GM03348 (cell line): ENCODE measurements at places on chromosomes 3 and 15.

DNA sequence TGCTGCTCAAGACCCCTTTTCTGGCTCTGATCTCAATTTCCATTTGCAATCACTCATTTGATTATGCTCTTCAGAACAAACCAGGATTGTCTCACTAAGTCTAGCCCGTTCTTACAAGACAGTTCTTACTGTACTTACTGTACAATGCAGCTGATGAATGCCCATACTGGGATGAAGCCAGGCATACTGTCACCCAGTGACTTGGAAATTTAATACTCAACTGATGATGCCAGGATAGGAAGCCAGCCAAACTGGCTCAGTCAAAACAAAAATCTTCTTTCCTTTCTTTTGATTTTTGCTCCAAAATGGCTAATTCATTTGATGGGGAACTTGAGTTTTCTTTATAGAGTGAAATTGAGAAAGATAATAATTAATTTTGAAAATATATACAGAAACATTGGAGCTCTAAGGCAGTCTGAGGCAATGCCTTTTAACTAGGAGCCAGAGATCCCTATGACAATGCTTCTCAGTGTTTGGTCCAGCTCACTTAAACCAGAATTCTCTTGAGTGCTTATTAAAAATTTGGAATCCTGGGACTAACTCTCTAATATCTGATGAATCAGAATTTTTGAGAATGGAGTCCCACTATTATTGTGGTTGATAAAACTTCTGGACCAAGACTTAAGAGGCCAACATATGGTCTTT is 265.6 kb upstream of the THBS1 start:
- DNase-seq, result peak; percentile 19

DNA sequence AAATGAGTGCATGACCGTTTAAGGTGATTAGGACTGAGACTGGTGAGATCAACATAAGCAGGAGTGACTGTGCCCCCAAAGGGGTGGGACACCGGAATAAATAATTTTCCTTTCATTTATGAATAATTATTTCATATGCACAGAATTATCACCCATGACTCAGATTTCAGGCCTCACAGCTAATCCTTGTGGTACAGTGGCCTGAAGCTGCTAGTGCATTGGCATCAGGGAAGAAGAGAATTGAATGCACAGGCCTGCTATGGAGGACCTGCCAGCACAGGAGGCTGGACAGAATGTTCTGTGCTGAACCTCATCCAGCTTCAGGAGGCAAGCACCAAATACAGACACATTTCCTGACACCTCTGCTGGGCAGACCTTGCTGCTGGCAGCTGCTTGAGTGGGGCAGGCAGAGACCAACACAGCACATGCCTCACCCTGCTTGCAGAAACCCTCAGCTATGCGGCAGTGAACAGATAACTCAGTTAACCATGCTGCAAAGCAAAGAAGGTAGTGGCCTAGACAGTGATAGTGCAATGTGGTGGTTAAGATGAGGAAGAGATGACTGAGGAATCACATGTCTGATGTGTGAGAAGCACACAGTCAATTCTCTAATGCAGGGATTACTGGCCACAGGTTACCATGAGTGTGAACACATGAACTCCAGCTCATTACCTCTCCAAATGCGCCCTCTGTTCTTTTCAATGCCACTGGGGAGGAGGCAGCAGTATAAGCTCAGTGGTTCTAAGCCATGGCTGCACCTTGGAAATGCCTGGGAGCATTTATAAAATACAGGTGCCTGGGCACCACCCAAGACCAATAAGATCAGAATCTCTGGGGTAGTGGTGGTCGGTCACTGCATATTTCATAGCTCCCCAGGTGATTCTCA is 68.1 kb upstream of the SCN5A start:
- DNase-seq, result no peak

- DNase-seq, result no peak
Measured at GRCh38 chr3:182435860-182436259, 357.4 kb upstream of the ATP11B start.

DNA sequence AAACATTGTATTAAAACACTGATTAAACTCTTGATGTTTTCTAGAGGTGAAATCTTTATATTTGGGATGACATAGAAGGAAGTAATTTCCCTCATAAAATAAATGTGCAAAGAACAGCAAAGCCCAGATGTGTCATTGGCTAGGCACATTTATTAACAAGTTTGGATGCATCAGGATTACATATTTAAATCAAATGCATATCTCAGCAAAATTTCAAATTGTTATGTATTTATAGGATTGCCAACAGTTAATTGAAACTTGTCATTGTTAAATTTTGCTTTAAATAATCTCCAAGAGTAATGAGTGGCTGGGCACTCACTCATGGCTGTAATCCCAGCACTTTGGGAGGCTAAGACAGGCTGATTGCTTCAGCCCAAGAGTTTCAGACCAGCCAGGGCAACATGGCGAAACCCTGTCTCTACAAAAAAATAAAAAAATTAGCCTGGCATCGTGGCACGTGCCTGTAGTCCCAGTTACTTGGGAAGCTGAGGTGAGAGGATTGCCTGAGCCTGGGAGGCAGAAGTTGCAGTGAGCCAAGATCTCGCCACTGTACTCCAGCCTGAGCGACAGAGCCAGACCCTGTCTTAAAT is 28.2 kb downstream of the ARIH1 start:
- DNase-seq, result no peak

GRCh38 chr3:135141160-135141559 is 346.1 kb downstream of the EPHB1 start:
- DNase-seq, result no peak

- DNase-seq, result no peak
Measured at GRCh38 chr3:126972866-126973265, 10.0 kb upstream of the PLXNA1 start.

DNA sequence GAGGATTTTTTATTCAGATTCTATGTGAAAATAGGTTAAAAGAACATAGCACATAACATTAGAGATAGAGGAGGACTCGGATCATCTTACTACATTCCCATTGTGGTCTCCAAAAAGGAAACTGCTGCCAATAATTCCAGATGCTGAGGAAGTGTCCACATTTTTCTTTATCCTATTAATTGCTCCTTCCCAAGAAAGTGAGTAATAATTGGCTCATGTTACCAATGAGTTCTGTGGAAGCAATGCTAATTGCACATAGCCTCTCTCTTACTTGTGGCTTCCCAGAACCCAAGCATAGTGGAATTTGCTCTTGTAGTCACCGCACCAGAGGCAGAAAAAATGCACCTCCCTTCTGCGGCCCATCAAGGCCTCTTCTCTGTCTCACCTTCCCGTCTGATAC is 208.4 kb downstream of the PLOD2 start:
- DNase-seq, result peak; percentile 64

DNA sequence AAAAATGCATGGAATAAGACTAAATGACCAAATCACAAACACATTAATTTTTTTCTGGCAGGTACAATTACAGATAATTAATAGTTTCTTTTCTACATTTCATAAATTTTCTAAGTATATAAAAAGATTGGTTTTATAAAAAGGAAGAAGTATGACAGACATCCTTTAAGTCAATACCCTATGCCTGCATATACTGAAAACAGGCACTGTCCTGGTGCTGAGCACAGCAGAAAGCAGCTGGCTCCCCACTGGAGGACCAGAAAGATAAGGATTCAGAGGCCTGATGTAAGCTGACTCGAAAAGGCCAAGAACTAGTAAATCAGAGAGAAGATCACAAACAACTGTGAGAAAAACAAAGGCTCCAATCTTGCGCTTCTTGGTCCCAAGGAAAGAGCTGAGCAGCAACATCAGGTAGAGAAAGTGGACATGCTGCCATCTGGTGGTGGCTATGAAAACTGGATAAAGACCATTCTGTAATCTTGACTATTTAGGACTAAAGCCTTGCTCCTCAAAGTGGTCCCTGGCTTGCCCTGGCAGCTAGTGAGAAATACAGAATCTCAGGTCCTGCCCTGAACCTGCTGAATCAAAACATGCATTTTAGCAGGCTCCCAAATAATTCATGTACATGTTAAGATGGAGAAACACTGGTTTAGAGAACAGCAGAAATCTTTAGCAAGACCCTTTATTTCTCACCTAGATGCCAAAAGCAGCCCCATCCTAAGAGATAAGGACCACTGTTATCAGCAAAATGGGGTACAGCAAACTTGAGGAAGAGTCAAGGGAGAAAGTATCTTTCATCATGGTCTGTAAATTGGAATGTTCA is 76.0 kb downstream of the TRANK1 start:
- peak; percentile 70 for DNase-seq

DNA sequence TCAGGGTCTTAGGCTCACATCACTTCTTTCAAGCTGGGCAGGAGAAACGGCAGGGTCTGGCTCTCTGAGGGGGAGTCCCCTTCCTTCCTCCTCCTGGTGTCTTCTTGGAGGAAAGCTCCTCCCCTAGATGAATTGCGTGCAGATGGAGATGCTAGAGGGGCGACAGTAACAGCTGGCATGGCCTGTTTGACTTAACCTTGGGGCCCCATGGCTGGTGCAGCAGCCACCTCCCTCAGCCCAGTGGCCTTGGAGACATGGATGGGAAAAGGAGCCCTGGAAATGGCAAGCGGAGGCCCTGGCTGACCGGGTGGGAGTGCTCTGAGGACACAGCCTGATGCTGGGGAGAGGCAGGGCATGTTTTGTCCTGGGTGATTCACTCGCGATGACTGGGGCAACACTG is 20.2 kb downstream of the PAK6 start:
- no peak for DNase-seq

- no peak for DNase-seq
Measured at GRCh38 chr15:68602459-68603215, 23.8 kb downstream of the CORO2B start.

GRCh38 chr3:134693226-134693625 is 42.4 kb upstream of the KY start:
- no peak for DNase-seq

GRCh38 chr15:34726406-34727100 is 28.2 kb downstream of the GJD2 start:
- peak; percentile 73 for DNase-seq

DNA sequence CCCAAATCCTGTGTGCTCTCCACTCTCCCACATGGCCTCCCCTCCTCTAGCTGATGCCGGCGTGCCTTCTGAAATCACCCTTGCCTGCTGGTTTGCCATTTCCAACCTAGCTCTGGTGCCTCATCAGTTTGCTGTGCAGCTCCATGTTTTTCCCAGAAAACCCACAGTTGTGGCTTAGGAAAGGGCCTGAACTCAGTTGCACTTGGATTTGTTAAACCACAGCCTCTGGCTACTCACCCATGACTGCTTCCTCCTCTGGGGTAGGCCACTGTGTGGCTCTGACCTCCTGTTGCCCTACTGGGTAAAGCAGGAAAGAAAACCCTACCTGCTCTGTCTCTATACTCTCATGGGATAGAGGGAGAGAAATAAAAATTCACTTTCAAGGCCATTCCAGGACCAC is 97.3 kb downstream of the DAPK2 start:
- no peak for DNase-seq

GRCh38 chr3:192931825-192932224 is 14.2 kb upstream of the MB21D2 start:
- no peak for DNase-seq

- peak; percentile 80 for DNase-seq
Measured at GRCh38 chr15:67109141-67110034, 44.0 kb downstream of the SMAD3 start.

GRCh38 chr3:112027826-112028225 is 6.7 kb upstream of the TMPRSS7 start:
- no peak for DNase-seq

- no peak for DNase-seq
Measured at GRCh38 chr3:121126707-121127035, 218.7 kb downstream of the STXBP5L start.

GRCh38 chr3:29679944-29680343 is 399.1 kb downstream of the RBMS3 start:
- no peak for DNase-seq

DNA sequence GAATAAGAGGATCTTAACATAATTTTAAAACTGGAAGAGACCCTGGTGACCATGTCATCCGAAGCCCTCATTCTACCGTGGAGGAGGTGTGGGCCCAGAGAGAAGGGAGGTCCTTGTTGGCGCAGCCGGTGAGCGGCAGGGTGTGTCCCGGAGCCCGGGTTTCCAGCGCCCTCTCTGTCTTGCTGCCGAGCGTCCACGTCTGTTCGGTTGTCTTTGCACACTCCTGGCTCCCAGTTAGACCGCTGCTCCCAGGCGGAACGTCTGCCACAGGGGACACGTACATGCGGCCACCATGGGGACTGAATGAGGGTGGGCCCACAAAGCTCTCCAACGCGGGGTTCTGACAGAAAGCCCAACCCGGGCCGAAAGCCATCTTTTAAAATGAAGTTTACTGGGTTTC is 6.6 kb upstream of the MUC4 start:
- no peak for DNase-seq

GRCh38 chr3:110099711-110100110 is 762.4 kb upstream of the DPPA4 start:
- no peak for DNase-seq

- DNase-seq, result no peak
Measured at GRCh38 chr15:64930019-64930652, 18.4 kb downstream of the ANKDD1A start.

DNA sequence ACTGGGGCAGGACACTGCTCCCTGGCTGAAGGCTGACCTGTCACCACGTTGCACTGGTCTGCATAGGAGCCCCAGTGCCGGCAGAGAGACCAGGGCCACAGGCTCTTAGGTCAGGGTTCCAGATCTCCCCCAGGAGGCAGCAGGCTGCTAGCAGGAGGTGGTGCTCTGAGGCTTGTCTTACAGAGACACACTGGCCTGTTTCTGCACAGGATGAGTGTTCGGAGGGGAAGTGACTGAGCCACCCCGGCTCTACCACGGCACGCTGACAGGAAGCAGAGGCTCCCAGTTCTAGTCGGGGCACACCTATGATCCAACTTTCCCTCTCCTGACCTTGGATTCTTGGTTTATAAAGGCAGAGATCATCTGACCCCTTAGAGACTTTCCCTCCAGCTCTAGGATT is 8.6 kb downstream of the FBXL22 start:
- no peak for DNase-seq

GRCh38 chr3:139121513-139122220 is 77.0 kb upstream of the PRR23C start:
- DNase-seq, result no peak

DNA sequence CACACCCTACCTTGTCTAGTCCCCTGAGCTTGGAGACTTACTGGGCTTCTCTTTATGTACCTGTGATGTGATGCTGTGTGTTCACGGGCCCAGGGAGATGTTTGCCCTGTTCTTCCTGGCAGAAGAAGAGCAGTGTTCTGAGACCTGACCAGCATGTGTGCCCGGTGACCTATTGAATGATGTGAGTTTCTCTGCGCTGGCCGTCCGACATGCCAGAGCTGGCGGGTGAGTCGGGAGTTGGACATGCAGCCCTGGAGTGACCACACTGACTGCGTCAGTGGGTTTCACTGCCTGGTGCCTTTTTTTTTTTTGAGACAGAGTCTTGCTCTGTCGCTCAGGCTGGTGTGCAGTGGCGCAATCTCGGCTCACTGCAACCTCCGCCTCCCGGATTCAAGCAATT is 42.3 kb downstream of the CGNL1 start:
- DNase-seq, result no peak

DNA sequence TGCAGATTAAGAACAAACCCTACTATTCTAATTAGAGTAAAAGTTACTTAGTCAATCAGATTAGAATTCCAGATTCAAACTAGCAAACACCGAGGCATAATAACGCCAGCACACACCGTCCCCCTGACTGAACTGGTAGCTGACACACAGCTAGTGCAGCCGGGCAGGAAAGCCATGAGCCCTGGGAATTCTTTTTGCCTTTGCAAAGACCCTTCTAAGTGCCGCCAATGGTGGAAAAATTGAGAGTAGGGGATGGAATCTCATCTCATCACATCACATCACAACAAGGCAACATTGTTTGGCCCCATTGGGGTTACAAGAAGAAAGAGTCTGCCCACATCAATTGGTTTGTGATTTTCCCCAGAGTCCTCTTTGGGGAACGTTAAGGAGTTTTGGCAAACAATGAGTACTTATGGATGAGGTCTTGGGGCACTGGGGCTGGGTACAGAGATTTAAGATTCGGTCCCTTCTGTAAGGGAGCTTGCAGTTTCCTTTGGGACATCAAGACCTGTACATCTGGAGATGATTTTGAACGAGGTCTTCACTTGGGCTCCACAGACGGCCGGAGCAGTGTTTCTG is 120.4 kb upstream of the MEF2A start:
- DNase-seq, result no peak
